ENCODE measurements at places on chromosomes 13 and 19. TPM values are rescaled to one million over a fixed set of nuclear protein-coding genes. Genes with fewer than 3 reads are reported as not detected.
A peak's percentile ranks its signal among the peaks of the same experiment; 100 is the strongest.

The CEACAM8 gene
- not detected for total RNA-seq

GRCh38 chr19:10620786-10621185 is 4.6 kb upstream of the SLC44A2 start:
- no peak for DNase-seq

- no peak for DNase-seq
Observed at GRCh38 chr19:28322491-28322890, 890.5 kb downstream of the UQCRFS1 start.

The LENG9 gene
- total RNA-seq, result 5.6 TPM

The FCHO1 gene
- 58.1 TPM for total RNA-seq

DNA sequence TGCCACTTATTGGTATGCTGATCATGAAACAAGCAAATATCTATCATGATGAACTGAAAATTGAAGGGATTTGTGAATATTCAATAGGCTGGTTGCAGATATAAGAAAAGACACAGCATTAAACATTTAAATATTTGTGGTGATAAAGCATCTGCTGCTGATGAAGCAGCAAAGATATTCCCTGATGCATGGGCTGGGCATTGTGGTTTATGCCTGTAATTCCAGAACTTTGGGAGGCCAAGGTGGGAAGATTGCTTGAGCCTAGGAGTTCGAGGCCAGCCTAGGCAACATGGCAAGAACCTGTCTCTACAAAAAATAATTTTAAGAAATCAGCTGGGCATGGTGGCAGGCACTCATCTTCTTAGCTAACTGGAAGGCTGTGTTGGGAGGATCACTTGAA is 54.5 kb downstream of the GPR180 start:
- no peak for DNase-seq

DNA sequence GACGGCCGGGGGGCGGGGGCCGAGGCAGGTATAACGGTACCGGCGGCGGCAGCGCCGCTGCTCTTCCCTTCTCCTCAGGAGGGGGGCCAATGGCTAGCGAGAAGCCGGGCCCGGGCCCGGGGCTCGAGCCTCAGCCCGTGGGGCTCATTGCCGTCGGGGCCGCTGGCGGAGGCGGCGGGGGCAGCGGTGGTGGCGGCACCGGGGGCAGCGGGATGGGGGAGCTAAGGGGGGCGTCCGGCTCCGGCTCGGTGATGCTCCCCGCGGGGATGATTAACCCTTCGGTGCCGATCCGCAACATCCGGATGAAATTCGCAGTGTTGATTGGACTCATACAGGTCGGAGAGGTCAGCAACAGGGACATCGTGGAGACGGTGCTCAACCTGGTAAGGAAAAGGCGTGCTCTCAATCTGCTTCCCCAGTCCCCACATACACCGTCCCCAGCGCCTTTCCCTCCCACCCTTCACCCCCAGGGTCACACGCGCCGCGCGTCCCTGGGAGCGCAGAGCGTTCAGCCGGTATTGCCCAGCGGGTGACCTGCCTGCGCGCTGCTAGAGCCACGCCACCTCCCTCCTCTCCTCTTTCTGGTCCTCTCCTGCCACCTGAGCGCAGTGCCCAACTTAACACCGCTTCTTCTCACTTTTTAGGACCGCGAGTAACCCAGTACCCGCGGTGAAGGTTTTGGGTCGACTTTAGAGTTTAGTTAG is 814 bp downstream of the NBEA start:
- DNase-seq, result peak; percentile 25

DNA sequence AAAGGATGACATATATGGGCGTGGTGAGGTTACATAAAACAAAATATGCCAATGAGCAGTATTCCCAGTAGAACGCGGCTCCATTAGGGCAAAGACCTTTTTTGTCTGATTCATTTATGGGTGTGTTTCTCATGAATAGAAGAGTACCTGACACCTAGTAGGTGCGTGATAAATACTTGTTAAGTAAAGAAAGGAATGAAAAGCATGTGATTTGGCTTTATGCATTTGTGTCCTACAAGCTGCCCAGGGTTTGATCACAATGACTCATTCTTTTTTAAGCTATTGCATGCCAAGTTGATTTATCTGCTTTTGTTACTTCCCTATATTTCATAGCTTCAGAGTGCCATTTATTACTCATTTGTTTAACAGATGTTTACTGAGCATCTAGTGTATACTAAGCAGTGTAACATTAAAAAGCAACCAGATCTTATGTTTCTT is 19.1 kb upstream of the KCTD4 start:
- no peak for DNase-seq

The SIGLEC5 gene
- total RNA-seq, result not detected

- peak; percentile 74 for DNase-seq
Observed at GRCh38 chr19:14347999-14348889, 33.0 kb upstream of the ADGRE5 start.

DNA sequence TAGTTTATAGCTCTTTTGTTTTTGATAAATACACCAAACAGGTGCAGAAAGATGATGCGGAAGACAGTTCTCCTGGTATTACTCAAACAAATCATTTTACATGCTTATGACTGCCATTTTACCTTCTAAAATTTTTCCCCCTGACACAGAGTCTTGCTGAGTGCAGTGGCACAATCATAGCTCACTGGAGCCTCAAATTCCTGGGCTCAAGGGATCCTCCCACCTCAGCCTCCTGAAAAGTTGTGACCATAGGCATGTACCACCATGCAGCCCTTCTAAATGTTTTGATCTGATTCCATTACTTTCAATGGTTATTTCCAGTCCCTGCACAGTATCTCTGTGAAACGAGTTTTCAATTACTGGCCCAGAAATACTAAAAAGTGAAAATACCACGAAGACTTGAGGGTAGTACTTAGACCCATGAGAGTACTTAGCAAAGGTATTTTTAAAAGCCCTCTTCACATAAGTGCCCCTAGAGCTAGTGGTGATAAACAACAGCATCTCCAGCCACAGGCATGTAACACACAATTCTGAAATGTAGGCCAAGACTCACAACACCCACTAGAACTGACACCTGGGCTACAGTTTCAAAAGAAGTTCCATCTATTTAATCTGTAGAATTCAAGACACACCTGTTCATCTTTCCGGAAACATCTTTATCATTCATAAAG is 11.3 kb downstream of the HSPH1 start:
- no peak for DNase-seq

The PRRG2 gene
- 1.5 TPM for total RNA-seq

- peak; percentile 61 for DNase-seq
Observed at GRCh38 chr13:101520672-101521071, 68.2 kb downstream of the ITGBL1 start.

DNA sequence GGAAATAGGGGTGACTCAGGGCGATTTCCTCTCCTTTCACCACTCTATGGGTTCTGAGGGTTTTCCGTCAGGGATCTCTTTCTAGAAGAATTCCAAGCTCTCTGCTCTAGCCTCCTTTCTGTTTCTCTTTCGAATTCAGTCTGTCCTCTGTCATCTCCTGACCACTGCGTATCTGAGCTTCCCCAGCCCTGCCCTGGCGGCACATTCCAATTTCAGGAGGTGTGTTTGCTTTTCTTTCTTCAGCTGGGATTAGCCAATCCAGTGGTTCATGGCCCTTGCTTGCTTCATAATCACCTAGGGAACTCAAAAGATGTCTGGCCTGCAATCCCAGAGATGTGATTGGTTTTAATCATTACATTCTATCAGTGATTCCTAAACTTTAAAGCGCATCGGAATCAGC is 9.4 kb downstream of the IFNL2 start:
- no peak for DNase-seq

The ACP5 gene
- total RNA-seq, result 9.8 TPM

The IGSF23 gene
- total RNA-seq, result not detected

DNA sequence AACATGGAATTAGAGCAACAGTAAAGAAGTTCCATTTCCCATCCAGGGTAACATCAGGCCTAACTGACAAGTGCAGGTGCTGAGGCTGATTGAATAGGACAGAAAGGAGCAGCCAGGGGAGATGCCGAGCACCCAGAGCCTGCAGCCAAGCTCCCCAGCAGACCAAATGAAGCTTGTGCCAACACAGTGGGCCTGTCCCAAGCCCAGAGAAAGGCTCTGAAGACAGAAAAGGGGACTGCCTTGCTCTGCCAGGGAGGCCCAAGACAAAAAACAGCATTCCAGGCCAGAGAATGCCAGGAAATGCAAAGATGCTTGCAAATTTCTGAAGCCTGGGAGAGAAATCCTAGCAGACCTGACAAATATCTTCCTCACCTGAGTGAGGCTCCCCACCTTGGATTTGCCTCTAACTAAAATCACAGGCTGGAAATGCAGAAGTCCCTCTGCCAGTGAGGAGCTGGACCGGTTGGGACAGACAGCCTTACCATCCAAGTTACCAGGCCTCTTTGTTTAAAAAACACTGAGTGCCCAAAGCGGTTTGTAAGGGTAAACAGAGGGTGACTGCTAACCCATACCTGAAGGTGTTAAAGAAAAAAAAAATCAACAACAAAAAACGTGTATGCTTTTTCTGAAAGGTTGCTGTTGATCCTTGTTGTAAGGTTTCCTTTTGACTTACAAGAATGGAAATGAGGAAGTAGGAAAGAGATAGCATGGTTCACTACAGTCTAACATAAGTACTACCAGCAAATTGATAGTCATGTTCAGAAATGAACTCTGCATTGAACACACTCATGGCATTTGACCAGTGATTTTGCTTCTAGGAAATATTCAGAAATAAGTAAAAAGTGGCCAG is 11.8 kb upstream of the HMGB1 start:
- DNase-seq, result no peak

GRCh38 chr19:8017808-8018207 is 12.4 kb upstream of the ELAVL1 start:
- DNase-seq, result peak; percentile 69

The FCAR gene
- not detected for total RNA-seq

DNA sequence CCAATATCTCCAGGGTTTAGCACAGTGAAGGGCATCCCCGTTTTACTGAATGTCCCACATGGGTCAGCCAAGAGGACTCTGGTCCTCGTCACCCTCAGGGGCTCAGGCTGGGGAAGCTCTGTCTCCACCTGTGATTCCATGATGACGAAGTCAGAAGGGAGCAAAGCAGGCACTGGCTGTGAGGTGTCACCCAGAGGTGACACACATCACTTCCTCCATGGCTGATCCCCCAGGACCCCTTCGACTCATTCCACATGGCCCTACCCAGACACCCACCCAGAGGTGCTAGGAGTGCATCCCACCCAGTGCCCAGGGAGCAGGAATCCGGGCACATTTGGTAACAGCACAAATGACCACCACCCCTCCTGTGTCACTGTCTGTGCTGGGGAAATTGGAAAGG is 145.2 kb upstream of the VSTM2B start:
- no peak for DNase-seq

- DNase-seq, result no peak
Observed at GRCh38 chr19:10971107-10971726, 10.4 kb downstream of the SMARCA4 start.

The ZNF701 gene
- 35.8 TPM for total RNA-seq

The C2CD4C gene
- total RNA-seq, result not detected

DNA sequence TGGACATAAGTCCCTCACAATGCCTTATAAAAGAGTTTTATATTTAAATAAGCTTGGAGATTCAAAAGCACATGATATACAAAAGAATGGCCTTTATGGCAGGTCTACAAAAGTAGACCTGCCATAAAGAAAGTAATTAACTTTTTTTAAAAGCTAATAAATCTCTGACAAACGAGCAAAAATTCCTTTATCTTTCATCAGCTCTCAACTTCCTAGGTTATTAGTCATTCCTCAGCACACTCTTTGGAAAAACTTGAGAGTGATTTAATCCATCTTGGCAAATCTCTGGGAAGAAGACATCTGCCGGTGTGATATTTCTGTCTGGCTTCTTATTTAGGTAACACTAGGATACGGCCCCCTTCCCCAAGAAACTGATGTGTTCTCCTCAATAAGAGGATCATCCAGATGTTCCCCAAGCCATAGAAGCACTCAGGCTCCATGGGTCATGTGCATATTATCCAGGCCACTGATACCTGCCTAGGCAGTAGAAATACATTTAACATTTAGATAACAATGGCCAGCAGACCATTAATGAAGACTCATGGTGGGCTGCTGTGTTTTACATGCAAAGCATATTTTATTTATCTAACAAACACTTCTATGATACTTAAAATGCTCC is 372.7 kb downstream of the LIG4 start:
- no peak for DNase-seq

DNA sequence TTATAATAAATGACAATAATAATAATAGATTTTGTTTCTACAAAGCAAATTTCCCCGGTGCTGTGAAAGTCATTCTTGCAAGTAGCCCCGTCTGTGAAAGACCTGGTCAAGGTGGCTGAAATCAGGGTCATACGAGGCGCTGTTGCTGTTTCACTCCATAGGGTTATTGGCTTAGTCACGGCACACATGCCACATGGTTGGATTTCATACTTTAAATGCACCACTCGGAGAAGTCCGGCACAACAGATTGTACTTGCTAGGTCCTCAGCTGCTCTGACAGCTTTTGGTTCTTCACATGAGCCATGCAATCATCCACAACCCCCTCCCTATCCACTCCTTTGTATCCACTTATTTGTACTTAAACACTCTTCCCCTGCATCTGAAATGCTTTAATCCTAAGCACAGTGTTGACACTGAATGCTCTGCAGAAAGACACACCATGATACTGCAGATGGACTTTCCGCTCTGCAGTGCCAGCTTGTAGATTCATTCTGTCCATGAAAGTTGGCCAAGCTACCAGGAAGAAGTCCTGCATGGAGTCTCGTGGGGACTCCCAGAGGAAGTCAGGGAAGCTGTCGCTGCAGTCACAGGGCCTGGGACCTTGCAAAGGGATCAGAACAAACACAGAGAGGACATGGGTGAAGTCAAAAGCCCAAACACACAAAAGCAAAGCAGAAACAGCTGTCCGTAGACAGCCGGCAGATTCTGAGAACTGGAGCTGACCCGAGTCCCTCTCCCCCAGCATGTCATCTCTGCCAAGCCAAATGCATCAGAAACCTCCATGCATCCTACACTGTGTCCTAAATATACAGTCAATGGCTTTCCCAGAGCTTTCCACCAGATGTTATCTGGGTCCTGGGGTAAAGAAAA is 124.6 kb downstream of the COL4A2 start:
- no peak for DNase-seq

DNA sequence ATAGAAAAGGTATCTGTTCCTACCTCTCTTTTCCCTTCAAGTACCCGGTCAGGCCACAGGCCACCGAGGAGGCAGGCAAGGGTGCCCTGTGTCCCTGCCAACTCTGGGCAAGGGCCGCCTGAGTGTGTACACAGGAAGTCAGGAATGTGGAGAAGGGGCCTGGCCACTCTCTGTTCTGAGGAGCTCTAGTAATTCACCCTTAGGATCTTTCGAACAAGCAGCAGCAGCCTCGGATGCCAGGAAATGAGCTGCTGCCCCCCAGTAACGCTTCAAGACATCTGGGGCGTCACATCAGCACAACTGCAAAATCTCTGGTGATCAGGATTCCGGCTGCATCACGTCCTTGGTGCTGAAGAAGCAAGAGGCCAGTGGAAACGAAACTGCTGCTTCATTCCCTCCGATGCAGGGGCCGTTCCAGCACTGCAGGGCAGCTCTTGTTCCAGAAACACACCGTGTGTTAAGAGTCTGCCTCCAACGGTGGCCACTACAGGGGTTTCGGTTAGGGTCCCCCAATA is 2.0 kb downstream of the RAB20 start:
- no peak for DNase-seq

The RHPN2 gene
- total RNA-seq, result 2.5 TPM
